ENCODE measurements at places on chromosomes 1 and 21.

GRCh38 chr1:207872621-207873020 lies 38.3 kb downstream of the CD34 start:
- peak; percentile 91 for DNase-seq

- DNase-seq = peak; percentile 76
Measured at GRCh38 chr1:28642056-28642846, 616 bp downstream of the TAF12 start.

DNA sequence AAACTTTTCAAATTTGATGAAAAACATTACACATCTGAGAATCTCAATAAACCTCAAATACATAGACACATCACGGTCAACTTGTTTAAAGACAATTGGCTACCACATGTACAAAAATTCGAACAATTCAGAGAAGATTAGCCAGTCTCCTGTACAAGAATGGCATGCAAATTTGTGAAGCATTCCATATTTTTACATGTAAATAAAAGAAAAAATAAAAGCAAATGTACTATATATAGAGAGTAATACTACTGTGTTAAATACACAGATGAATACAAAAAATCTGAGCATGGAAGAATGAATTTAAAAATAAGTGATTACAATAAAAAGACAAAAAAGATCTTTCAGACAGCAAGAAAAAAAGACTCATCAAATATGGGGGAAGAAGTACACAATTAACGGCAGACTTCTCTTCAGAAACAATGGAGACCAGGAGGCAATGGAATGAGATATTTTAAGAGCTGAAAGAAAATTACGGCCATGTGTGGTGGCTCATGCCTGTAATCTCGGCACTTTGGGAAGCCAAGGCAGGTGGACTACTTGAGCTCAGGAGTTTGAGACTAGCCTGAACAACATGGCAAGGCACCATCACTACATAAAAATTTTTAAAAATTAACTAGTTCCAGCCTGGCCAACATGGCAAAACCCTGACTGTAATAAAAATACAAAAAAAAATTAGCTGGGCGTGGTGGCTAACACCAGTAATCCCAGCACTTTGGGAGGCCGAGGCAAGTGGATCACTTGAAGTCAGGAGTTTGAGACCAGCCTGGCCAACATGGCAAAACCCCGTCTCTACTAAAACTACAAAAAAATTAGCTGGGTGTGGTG lies 23.2 kb downstream of the HAX1 start:
- DNase-seq = peak; percentile 52

GRCh38 chr1:5596651-5597050 lies 395.6 kb downstream of the NPHP4 start:
- DNase-seq = no peak

- peak; percentile 15 for DNase-seq
Measured at GRCh38 chr1:8844501-8845006, 27.1 kb upstream of the RERE start.

DNA sequence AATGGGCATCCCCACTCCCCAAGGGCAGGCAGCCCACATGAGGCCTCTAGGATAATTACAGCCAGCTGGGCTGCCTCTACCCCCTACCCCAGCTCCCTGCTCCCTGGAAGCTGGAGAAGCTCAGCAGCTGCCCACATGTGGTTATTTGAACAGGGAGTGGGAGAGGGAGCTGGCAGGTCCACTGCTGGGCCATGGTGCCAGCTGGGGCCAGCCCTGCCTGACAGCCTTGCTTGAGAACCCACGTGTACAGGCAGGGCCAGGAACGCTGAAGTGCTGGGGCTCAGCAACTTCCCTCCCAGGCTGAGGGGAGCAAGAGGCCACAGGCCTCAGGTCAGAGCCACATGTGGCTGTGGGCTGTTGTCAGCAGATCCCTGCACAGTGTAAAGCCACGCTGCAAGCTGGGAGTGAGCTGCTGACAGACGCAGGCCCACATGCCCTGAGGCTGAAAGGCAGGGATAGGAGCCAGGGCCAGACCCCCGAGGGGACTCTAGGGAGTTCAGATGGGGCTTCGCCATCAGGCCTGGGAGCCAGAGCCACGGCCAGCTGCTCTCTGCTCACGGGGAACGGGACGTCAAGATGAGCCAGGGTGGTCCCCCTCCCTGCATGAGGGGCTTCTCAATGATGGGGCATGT lies 129.0 kb downstream of the SYF2 start:
- no peak for DNase-seq

DNA sequence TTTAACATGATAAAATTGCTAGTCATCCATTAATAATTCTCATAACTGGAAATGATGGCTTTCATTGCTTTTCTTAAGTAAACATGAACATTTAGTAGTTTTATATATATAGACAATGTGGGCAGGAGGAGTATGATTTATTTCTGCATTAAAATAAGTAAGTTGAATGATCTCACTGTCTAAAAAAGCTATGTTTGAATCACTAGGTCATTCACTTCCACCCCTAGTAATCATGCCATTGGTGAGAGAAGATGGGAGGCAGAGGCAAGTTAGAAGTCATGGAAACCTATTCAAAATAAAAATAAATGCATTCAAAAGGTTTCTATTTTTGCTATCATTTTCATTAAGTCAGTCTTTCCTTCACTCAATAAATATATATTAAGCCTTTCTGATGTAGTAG lies 226.4 kb downstream of the DUSP10 start:
- no peak for DNase-seq

- no peak for DNase-seq
Measured at GRCh38 chr1:201586806-201587205, 47.9 kb downstream of the NAV1 start.

DNA sequence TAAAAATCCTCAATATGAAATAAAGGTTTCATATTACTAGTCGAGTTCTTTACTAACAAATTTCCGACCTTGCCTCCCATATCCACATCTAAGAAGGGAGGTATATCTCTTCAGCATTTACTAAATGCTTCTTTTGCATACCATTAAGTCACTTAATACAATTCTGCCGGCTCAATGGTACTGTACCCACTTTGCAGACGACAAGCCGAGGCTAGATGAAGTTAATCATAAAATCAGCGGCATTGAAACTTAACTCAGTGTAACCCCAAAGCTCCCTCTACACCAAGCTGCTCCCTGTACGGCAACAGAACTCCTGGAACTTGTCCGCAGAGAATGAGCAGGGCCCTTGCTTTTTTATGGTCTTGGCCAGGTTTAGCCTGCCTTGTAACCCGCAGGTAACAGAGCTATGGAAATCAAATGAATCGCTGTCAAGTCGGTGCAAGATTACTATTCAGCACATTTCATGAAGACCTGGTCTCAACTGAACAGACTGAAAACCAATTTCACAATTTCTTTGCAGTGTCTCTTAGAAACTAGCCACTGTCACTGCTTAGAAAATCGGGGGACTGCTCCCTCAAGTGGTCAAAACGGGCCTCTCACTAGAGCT lies 738 bp downstream of the INTS7 start:
- DNase-seq = no peak

GRCh38 chr1:58214674-58215073 lies 331.9 kb downstream of the OMA1 start:
- no peak for DNase-seq

DNA sequence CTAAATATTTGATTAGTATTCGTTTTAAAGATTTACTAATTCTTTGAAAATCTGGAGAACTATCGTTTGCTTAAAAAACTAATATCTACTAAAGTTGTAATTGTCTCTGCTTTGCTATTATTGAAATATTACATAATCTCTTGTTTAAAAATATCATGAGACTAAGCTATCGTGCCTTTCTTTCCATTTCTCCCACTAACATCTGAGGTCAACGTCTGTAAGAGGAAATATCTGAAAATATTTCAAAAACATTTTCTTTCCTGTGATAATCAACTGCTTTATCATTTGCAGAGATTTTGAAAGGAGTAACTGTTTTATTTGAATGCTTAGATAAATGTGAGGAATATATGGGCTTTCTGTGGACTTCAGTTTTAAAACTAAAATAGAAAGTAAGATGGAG lies 694.1 kb downstream of the USP25 start:
- no peak for DNase-seq

DNA sequence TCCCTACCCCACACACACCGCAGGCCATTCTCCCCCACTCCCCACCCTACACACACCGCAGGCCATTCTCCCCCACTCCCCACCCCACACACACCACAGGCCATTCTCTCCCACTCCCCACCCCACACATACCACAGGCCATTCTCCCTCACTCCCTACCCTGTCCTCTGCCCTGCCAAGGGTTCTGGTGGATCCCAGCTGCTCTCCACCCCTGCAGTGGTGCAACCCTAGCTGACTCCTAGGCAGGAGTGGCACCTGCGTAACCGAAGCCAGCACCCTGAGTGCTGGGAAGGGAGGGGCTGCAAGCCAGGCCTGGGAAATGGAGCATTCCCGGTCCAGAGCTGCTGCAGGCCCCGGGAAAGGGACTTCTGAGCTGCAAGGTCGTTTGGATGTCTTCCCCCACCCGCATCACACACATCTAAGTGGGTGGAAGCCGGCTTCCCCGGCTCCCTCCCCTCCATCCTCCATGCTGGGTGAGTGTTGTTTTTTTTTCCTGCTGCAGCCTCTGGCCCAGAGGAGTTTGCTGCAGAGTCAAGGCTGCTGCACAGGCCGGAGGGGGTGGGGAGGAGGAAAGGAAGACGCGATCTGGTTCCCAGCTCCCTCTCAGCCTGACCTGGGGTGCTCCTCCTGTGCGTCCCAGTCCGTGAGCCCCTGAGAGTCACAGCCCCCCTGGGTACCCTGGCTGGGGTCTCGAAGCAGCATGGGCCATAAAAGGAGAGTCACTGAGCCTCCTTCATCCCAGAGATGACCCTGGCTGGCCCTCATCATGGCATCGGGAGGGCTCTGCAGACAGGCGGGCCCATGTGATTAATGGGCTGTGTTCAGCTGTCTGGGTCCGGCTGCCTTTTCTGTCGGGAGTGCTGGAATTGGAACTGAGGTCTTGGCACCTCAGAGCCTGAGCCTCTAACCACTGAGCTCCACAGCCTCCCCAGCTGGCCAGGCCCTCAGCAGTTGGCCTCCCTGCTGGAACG lies 16.1 kb downstream of the H6PD start:
- no peak for DNase-seq

- peak; percentile 68 for DNase-seq
Measured at GRCh38 chr1:192005976-192006375, 152.3 kb upstream of the RGS18 start.

GRCh38 chr1:115882913-115883902 lies 42.3 kb upstream of the NHLH2 start:
- no peak for DNase-seq

DNA sequence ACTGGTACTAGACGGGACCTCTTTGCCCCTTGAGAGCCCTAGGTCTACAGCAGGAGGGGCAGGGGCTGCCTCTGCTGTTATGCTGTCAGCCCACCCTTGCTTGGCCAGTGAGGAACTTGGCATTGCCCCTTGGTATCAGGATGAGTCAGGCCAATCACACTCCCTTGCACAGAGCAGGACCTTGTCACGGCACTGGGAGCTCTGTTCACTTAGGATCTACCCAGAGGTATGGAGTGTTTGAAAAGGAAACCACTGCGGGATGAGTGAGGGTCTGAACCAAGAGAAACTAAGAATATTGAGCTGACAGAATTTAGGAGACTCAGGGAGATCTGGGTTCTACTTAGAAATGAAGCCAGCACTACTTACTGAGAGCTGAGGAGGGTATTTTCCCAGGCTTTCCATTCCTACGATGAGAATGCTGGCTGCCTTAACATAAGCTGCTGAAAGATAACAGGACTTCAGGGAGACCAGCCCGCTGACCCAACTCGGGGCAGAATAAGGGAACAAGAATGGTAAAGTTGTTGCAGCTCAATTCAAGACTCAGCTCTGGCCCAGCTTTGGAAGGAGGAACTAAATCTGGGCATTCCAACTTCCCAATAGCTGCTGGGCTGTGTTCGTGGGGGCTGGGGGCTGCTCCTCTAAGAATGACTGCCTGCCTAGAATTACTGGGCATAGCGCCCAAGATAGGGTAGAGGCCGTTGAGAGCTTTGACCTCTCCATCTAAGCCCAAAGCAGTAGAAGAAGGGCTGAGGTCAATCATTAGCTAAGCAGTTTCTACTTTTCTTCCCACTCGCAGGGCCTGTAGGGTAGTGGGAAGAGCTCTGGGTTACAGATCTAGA lies 1.5 kb downstream of the FABP3 start:
- peak; percentile 12 for DNase-seq

DNA sequence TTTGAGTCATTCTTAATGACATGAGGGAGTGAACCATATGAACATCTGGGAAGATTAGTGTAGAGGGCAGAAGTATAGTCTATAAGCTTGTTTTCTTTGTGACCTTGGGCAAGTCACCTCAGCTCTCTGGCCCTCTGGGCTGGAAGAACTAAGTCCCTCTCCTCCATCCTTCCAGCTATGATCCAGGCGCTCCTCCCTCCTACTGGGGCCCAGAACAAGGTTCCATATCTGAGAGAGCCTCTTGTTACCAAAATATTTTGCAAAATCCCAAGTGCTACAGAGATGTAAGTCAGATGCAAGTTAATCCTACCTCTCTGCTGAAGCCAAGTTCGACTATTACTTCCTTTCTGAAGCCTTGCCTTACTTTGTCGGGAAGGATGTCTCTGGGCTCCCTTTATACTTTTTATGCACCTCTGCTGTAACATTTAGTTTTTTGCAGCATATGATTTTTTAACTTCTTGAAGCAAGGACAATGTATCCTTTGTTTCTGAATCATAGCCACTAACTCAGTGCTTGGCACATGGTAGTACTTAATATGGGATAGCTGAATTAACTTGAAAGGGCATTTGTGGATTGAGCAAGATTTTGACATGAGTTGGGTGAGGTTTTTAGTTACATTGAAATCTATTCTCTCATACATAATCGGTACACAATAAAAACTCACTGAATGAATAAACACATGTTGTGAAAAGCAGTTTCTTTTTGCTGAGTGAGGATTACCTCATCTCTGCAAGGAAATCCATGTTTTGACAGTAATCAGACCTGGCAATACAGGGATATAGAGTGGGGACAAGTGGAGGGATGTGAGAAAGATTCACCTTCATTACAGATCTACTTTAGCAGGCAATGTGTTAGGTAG lies 54.7 kb upstream of the BEND5 start:
- DNase-seq = no peak

DNA sequence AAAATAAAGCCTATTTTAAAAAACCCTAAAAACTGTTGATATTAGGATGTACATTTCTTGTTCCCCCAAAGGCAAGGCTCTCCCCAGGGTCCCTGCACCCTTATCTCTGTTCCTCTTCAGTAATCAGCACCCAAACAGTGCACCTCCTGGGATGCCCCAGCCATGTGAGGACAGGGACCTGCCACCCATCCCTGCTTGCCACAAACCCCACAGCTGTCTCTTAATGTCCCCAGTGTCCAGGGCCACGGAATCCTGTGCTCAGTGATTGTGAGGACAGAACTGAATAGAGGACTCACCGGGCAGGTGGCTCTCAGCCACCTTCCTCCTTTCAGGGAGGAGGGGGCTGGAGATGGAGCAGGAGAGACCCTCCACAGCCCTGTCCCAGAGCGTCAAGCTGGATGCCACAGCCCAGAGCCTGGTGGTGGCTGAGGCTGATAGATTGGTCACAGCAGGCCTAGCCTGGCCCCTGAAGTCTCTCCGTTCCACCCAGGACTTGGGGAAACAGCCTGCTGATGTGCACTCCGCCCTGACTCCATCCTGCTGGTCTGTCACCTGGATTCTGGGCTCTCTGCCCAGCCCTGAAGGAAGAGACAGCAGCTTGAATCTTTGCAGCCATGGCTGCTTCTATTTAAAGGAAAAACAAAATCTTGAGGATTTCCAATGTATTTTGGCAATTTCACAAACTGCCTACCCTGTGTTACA lies 23.1 kb downstream of the RNF187 start:
- DNase-seq = no peak
